ENCODE measurements at places on chromosomes 5 and 9.

- DNase-seq, result no peak
These were observed 17.0 kb downstream of the PLPP7 start for GRCh38 chr9:131306397-131307004.

DNA sequence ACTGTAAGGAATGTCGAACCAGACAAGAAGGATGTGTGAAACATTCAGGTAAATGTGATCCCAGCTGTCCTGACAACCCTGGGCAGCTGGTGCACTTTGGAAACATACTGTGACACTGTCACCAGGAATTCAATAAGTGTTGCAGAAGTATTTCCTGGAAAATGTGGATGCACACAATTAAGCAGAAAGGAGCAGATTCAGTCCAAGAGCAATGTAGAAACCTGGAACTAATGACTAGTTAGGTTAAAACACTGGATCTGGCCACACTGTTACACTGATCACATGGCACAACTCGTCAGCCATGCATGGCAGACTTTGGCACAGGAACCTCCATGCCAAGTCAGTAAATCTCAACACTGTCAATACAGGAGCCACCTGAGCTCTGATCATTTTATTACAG, 109.0 kb downstream of the FAM174A start:
- DNase-seq, result no peak

DNA sequence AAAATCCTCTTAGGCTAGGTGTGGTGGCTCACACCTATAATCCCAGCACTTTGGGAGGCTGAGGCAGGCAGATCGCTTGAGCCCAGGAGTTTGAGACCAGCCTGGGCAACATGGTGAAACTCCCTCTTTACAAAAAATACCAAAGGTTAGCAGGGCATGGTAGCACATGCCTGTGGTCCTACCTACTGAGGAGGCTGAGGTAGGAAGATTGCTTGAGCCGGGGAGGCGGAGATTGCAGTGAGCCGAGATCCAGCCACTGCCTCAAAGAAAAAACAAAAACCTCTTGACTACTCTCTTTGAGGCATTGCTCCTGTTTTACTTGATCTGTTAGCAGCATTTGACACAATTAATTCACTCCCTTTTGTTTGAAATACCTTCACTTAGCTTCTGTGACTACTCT, 20.7 kb downstream of the KIF2A start:
- no peak for DNase-seq

- DNase-seq, result peak; percentile 39
These were observed 92.7 kb downstream of the MELK start for GRCh38 chr9:36665387-36665786.

- no peak for DNase-seq
These were observed 116.7 kb upstream of the EGFLAM start for GRCh38 chr5:38141665-38142064.

DNA sequence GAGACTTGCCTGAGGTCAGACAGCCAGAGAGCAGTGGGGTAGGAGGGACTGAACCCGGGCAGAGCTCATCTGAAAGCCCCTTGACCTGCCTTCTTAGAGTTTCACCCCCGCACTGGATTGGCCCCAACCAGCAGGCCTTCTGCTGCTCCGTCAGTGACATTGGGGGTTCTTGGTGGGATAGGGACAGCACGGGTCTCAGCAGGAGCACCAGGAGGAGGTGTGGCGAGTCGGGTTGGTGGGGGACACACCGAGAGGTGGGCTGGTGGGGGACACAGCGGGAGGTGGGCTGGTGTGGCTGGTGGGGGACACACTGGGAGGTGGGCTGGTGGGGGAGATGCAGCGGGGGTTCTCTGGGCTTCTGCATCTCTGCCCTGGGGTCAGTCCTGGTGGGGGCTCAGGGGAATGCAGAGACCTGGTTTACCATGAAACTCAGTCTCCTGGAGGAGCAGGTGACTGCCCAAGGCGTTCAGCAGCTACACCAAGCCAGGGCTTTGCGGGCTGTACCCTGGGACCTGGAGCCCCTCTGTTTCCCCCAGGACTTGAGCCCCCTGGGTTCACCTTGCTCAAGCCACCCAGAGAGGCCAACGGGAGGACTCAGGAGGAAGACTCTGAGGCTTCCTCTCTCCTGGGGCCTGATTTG, 28.1 kb upstream of the RNU6ATAC start:
- DNase-seq, result no peak
